Neural progenitor cell (in vitro differentiated cells): ENCODE measurements at places on chromosomes 3 and 15.

- DNase-seq: peak; percentile 33
Observed at GRCh38 chr3:99637016-99637367, 1.4 kb upstream of the COL8A1 start.

DNA sequence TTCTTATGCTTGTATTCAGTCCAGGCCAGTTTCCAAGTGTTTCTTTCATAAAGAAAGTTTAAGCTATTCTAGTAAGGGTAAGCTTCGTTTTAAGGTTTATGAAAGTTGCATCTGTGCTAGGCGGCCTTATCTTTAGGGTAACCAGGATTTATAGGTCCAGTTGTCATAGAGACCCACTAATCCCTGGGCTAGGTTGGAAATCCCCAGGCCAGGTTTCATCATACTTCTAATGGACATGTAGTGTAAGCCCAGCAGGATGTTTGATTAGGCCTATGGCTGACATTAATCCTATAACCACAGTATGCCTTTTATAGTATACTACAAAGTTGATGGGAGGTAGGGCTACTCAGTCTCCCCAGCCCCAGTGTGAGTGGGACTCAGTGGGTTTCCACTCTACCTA is 312.4 kb downstream of the CACNA2D3 start:
- no peak for DNase-seq

DNA sequence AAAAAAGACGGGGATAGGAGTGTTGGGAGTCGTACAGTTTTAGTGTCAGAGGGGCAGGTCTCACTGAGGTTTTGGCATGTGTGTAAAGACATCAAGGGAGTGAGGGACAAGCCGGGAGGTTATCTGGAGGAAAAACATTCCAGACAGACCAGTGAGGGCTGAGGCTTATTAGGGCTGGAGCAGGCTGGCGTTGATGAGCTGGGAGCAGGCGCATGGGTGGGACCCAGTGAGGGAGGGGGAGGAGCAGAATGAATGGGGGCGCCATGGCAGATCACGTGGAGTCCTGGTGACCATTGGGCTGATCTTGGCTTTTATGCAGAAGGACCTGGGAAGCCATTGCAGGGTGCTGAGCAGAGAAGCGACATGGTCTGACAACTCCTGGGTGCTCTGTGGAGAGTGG is 180.2 kb downstream of the SLCO3A1 start:
- no peak for DNase-seq

- DNase-seq: no peak
Observed at GRCh38 chr15:62896380-62896866, 146.1 kb upstream of the TPM1 start.

- DNase-seq: no peak
Observed at GRCh38 chr3:127171721-127172120, 21.2 kb upstream of the PRR23E start.

DNA sequence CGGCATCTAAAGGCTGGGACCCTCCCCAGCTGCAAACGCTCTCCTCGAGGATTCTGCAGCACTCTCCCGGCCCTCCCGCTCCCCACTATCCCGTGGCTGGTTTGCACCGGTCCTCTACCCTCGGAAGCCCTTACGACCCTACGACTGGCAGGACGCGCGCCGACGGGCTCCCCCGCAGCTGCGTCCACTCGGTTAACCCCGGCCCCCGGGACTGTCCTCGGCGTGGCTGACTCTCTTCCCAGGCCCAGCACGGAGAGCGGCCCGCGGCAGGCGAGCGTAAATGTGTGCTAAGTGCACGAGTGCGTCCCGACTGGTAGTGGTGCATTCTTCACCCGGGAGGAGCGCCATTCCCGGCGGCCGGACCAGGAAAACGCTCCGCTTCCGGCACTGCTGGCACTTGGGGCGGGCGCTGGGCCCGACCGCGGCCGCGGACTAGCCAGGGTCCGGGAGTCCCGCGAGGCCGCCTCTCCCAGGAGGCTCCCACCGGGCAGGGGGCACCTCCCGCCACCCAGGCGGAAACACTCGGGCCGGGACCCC is 508 bp downstream of the GORASP1 start:
- peak; percentile 77 for DNase-seq
